ENCODE measurements at places on chromosomes 7 and 10. TPM values are rescaled to one million over a fixed set of nuclear protein-coding genes. Genes with fewer than 3 reads are reported as not detected.

DNA sequence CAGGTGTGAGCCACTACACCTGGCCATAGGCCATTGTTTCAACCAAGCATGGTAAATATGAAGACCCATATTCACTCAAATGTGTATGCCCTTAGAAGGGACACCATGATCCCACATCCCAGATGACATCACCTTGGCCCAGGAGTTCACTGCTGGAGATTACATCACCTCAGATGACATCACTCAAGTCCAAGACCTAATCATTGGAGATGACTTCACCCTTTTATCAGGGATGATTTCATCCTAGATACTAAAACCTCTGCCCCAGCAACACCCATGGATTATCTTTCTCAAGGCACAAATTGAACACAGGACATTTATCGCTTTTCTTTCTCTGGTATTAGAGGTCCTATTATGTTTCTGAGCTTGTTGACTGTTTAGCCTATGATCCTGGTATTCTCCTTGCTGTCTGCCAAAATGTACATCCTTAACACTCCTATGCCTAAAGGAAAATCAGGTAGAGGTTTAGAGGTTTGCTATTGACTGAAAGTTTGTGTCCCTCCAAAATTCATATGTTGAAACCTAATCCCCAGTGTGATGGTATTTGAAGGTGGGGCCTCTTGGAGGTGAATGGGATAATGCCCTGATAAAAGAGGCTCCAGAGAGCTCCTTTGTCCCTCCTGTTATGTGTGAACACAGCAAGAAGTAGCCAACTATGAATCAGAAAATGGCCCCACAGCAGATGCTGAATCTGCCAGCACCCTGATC, 9.8 kb upstream of the CYP2C18 start:
- no peak for DNase-seq

DNA sequence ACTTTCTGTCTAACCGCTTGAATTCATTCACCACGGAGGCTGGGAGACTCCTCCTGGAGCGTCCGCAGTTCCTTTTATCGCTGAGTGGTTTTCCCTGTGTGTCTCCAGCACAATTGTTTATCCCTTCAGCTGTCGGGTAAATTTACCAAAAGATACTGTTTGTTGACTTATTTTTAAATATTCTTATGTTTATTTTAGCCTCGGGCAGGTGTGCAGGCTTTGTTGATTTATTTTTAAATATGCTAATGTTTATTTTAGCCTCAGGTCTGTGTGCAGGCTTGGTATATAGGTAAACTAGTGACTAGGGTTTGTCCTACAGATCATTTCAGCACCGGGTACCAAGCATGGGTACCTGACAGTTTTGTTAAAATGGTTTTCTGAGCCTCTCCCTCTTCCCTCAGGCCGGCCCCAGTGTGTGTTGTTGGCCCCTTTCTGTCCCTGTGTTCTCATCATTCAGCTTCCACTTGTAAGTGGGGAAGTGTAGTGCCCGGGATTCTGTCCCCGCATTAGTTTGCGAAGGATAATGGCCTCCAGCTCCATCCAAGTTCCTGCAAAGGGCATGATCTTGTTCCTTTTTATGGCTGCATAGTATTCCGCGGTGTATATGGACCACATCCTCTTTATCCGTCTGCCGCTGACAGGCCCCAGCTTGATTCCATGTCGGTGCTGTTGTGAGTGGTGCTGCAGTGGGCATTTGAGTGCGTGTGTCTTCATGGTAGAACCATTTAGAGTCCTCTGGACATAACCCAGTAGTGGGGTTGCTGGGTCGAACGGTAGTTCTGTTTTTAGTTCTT, 5.3 kb downstream of the GET4 start:
- no peak for DNase-seq

GRCh38 chr10:87921931-87922688, 58.7 kb downstream of the PTEN start:
- DNase-seq, result no peak

DNA sequence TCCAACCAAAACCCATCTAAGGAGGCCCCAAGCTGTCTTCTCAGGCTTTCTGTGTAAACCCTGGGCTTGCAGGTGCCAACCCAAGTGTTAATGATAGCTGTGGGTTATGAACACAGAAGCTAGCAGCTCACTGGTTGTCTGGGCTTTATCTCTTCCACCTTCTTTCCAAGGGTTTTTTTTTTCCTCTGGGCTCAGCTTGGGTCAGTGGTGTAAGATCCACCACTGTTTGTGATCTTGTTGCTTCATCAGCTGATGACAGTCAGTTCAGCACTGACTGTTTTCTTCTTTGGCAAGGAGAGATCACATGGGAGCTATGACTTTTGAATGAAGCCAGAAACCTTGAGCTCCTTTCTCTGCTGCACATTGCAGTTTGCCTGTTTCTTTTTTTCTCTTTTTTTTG, 4.6 kb downstream of the GTPBP4 start:
- DNase-seq, result no peak

DNA sequence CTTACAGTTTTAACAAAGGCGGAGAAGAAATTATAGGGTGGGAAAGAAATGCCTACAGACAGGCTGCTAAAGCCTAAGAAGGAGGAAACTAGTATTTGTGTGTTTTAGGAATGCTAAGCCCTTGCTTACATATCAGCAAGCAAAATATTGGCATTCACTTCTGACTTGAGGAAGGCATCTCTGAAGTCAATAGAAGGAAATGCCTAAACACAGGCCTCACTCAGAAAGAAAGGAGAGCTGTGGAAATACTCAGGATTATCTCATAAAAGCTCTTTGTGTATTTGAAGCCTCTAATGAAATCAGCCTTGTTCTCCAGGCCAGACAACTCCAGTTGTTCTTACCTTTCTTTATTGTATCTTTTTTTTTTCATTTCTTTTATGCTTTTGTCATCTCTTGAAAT, 158.0 kb downstream of the AUTS2 start:
- no peak for DNase-seq

DNA sequence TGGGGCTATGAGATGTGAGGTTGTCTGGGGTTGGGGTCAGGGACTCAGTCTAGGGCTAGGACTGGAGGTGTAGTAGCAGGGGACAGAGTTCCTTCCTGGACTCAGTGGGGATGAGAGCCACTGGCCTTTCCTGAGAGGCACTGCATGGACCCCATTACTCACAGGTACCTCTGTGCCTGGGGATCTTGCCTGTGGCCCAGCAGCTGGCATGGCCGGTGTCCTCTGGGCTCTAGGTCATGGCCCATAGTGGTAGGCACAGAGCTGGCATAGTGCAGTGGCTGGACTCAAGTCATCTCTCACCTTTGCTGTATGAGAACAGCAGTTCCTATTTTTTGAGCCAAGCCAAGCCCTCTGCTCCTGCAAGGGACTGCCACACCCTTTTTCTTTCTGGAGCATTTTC, 51.9 kb downstream of the NEURL1 start:
- peak; percentile 21 for DNase-seq

DNA sequence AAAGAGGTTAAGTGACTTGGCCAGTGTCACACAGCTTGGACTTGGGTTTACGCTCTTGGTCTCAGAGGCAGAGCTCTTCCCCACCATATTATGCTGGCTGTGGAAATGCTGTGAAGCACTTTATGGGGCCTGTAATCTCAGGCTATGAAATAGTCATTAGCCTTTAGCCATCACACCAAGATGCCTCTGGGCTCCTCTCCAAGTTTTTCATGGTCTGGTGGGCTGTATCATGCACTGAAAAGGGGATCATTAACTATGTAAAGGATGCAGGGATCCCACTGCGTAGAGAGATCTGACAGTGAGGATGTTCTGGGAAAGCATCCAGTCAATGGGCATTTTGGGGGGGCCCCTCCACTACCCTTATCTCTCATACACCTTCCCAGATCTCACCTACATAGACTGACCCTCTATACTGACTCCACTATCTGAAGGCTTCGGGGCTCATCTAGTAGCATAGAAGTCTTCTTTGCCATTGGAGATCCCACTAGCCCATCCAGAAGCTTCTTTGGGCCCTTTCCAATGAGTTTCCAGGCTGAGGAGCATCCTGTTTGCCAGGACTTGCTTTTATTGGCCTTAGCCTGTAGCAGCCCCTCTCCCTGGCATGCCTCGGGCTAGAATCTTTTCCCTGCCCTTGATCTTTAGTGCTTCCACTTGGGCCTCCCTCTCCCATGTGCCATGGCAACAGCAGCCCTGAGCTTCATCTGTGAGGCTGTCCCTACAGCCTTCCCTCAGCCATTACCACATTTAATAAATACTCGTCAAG, 19.6 kb downstream of the FRMPD2 start:
- no peak for DNase-seq

- DNase-seq, result no peak
These were observed 7.6 kb upstream of the UNCX start for GRCh38 chr7:1225030-1225429.

DNA sequence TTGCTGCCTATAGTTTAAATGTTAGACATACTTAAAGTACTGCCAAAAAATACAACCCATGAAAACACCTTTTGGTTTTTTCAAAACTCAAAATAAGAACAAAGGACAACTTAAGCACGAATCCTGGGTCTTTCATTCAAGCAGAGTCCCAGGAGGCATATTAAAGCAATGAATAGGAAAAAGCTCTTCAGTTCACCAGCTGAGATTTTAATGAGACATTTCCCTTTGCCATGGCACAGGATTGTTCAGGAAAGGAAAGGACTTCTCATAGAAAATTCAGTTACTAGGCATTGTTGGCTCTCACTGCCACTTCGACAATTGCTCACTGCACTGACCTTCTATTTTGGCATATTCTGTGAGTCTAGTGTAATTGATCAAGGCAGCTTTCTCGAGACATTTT, 133.5 kb upstream of the FEZF1 start:
- no peak for DNase-seq

DNA sequence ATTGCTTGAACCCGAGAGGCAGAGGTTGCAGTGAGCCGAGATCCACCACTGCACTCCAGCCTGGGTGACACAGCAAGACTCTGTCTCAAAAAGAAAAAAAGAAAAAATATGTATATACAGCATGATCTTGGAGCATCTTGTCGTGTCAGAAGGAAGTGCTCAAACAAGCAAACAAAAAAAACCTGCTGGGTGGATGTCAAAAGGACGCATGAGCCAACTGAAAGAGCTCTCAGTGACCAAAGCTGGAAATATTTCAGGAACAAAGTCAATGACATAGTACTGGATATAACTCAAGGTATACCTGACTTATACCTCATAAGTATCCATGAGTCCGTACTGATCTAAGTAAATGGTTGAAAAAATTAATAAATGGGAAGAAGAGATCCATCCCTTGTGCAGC, 94.6 kb upstream of the ANLN start:
- DNase-seq, result no peak

DNA sequence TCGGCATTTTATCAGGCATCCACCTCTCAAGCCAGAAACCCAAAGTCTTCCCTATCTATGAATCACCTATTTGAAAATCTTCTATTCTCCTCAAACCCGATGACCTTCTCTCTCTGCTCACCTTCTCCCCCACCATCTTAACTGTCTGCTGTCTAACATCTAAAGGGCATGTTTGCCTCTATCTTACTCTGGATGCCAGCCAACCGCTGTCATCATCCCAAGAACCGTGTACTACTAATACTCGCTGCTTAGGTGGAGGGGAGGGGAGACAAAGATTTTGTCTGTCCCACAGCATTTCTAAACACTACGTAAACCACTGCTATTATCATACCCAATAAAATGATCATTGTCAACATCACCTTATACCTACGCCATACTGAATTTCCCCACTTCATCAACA, 29.5 kb downstream of the PAXIP1 start:
- DNase-seq, result no peak

DNA sequence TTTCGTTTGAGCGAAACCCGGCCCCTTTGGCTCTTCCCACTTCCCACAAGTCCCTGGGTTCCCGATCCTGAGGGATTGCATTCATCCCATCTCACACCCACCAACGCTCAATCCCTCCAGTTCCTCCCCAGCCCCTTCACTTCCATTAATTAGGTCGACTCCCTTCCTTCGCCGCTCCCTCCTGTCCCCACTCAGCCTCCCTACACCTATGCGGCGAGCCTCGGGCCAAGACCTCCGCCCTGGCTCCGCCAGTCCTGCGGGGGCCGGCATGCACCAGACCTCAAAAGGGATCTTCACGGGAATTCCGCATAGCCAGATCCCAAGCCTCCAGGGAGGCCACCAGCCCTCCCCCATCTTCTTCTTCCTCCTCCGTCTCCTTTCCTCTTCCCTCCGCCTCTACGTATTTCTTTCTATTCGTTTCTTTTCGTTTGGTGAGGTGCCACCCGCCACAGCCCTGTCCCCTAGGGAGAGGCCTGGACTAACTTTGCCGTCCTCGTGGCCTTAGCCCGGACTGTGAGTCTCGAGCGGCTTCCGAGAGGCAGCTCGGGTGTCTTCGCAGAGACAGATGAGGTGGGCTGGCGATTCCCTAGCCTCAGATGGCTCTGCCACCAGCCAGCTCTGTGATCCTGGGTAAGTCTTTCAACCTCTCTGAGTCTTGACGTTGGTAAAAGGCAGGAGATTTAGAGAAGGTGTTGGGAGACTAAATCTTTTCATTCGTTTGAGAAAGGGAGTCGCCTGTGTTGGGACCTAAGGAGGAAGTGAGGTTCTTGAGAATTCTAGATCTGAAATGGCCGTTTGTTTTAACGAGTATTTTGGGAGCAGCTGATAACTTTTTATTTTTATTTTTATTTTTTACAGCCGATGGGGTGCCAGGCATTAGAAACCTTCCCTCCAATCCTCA, 8.1 kb upstream of the LBX1 start:
- no peak for DNase-seq

ELMO1 gene
- 18.9 TPM for total RNA-seq

ZNF316 gene
- 17.7 TPM for total RNA-seq

OPTN gene
- 121 TPM for total RNA-seq

SAP25 gene
- total RNA-seq, result 1.4 TPM

SDK1 gene
- 2.4 TPM for total RNA-seq

KNDC1 gene
- 0.41 TPM for total RNA-seq

SSC4D gene
- 1.0 TPM for total RNA-seq
